ENCODE measurements at places on chromosomes 3 and 15.
A peak's percentile ranks its signal among the peaks of the same experiment; 100 is the strongest.

DNA sequence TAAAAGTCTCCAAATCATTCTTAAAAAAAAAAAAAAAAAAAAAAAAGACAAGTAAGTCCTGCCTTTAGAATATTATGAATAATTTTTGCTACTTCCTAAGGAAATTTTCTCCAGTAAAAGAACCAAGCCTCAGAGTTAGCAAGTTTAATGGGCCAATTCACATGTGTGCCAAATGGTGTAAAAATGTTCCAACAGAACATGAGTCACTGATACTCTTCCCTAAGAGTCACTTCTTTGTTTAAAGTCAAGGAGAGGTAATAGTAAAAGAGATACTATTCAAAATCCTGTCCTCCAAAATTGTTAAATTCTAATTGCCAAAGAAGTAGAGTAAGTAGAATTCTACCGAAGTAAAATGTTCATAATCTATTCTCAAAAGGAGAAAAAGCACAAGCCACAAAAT, 17.7 kb upstream of the CPA3 start:
- no peak for DNase-seq

- no peak for DNase-seq
These were observed 16.7 kb downstream of the FAM174B start for GRCh38 chr15:92638709-92639365.

GRCh38 chr3:17759901-17760300, 17.5 kb upstream of the TBC1D5 start:
- peak; percentile 23 for DNase-seq

DNA sequence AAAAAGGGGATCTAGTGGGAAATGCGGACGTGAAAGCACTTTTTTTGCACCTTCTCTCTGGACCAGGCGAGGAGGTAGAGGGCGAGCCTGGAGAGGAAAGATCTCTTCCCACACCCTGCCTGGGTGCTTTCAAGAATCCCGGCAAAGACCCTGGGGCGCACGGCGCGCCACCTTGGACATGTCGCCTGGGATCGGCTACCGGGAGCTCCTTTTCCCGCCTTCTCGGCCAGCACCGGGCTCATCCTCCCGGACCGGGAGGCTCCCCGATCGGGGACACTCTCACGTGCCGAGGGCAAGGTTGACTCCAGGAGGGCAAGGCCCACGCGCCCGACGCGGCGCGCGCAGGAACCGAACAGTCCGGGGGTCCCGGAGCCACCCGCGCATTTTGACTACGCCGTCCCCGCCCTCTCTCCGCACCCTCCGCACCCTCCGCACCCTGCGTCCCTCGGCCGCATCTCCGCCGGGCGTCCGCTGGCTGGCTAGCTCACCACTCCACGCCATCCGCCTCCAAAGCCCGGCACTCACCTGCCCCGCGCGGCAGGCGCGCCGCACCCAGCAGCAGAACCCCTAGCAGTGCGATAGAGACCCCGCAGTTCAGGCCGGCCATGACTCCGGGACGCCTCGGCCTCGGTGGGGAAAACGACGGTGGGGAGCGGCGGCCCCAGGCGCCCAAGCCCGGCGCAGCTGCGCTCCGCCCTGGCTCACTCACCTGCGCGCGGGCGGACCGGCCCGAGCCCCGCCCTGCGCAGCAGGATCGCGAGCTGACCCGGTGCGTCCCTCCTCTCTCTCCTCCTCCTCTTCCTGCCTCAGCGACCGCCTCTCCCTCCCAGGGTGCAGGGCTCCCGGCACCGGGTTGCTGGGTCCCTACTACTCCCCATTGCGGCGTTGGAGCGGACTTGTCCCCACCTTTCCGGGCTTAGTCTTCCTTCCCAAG, at the start of gene CDCP1:
CDCP1 (minus strand) TSS at position 698 of the 934 bp plus-strand sequence; CDS start at position 607, 91 bp downstream.
- DNase-seq: no peak

- DNase-seq: no peak
These were observed 137.6 kb downstream of the SRGAP3 start for GRCh38 chr3:9111866-9112265.

GRCh38 chr15:64774629-64775493, 528 bp downstream of the RBPMS2 start:
- no peak for DNase-seq

- peak; percentile 26 for DNase-seq
These were observed 64.9 kb upstream of the SUCLG2 start for GRCh38 chr3:67719333-67719732.

GRCh38 chr3:127217596-127218453, 24.9 kb downstream of the PRR23E start:
- no peak for DNase-seq

- no peak for DNase-seq
These were observed 62.5 kb upstream of the GSK3B start for GRCh38 chr3:120156699-120157098.

GRCh38 chr3:75863130-75863529, 77.8 kb upstream of the ZNF717 start:
- DNase-seq: no peak

- DNase-seq: no peak
These were observed 462.8 kb upstream of the DPH6 start for GRCh38 chr15:36008719-36009118.

DNA sequence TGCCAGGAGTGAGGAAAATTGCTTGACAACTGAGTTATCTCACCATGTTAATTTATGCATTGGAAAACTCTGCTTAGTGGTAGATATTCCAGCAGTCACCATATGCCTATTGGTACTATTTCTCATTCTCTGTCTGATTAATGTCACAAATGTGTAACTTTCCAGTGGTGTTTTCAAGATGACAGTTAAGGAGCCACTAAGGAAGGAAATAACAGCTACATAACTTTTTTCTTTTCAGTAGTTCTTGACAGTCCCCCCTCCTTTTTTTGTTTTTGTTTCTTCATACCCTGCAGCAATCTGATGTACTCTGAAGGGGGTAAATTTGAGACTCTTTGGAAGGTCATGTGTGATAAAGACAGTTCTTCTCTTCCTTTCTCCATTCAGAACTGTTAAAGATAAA, 13.1 kb downstream of the RASA2 start:
- DNase-seq: no peak

- DNase-seq: peak; percentile 52
These were observed 475.8 kb upstream of the KCNMB2 start for GRCh38 chr3:178060407-178060806.

- no peak for DNase-seq
These were observed 71.9 kb downstream of the ARNT2 start for GRCh38 chr15:80476036-80476435.

GRCh38 chr15:67006083-67007065, 59.0 kb upstream of the SMAD3 start:
- peak; percentile 38 for DNase-seq

GRCh38 chr3:78621061-78621716, 1146.6 kb downstream of the ROBO1 start:
- no peak for DNase-seq

DNA sequence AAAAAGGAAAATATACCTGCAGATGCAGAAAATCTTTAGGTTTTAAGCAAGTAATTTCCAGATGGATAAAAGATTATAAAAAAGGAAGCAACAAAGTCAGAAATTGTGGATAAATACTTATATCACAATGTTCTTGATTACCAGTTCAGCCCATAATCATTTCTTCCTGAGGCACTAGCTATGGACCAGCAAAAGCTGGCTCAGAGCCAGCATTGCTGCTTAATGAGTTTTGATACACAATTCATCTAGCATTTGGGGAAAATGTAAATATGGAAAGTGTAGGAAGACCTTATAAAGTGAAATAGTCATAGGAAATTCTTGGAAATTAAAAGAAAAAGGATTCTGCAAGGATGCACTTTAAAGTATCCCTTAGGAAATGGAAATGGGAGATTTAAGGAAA, 168.3 kb upstream of the GBE1 start:
- no peak for DNase-seq

GRCh38 chr3:50133283-50133615, 21.9 kb upstream of the SEMA3F start:
- no peak for DNase-seq

DNA sequence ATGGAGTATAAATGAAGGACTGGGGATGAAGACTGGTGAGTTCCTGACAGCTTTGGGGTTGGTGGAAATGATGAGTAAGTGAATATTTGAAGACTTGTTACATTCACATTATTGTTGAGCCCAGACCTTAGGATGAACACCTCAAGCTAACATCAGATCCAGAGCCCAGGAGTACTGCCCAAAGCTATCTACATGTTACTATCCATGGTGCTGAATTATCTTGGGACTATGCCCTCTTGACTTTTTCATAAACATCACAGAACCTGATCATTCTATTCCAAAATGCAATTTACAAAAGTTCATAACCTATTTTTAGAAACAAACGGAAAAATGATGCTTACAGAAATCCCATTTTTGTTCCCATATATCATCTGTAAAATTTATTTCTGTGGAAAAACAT, 613.3 kb downstream of the TUSC7 start:
- peak; percentile 17 for DNase-seq

- no peak for DNase-seq
These were observed 35.6 kb downstream of the SNAPC5 start for GRCh38 chr15:66461917-66462316.

DNA sequence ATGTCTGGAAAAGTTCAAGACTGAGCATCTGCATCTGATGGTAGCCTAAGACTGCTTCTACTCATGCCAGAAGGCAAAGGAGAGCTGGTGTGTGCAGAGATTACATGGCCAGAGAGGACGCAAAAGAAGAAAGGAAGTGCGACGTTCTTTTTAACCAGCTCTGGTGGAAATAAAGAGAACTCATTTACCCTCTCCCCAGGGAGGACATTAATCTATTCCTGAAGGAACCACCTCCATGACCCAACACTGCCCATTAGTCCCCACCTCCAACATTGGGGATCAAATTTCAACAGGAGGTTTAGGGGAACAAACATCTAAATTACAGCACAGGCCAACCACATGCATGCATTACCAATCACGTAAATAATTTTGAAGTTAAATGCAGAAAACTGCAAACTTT, 1.5 kb upstream of the NCK1 start:
- no peak for DNase-seq

GRCh38 chr3:64594134-64594533, 93.7 kb downstream of the ADAMTS9 start:
- DNase-seq: no peak

GRCh38 chr15:80942746-80943565, 46.7 kb downstream of the MESD start:
- DNase-seq: no peak

DNA sequence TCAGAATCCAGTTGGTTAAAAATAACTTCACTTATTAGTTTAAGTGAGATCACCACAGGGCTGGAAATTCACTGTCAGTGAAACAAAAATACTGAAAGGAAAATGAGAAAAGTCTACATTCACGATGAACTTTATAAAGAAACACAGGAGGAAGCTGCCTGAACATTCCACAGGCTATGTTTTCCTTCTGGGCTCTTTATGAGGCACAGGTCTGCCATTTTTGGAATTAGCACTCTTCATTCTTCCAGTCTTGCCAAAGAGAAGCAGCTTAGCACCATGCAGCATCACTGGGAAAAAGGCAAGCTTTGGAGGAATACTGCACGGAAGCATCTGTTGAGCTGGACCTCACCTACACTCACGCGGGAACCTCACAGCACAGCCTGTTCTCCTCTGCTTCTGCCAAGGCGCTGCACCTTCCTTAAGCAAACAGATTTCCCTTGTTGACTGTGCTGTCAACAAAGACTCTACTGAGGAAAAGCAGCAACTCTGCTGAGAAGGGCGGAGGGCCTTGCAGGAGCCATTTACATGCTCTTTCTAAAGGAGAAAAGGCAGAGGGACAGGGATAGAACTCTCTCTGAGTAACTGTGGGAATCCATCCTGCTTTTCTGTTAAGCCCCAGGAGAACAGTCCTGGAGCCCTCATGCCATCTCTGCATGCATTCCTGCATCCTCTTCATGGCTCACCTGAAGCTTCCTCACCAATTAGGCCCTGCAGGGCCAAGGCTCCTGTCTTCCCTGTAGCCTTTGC, 15.7 kb downstream of the SUSD5 start:
- DNase-seq: no peak

- DNase-seq: peak; percentile 13
These were observed 73.1 kb downstream of the USF3 start for GRCh38 chr3:113623324-113623723.

GRCh38 chr15:92763459-92763858, 107.9 kb upstream of the FAM174B start:
- DNase-seq: no peak

GRCh38 chr3:186991470-186991869, 61.1 kb downstream of the ST6GAL1 start:
- no peak for DNase-seq

GRCh38 chr3:122497425-122497824, 17.3 kb downstream of the KPNA1 start:
- DNase-seq: peak; percentile 84

GRCh38 chr3:117131259-117131658, 421.7 kb downstream of the TUSC7 start:
- DNase-seq: no peak

GRCh38 chr3:94500146-94500545, 437.3 kb downstream of the NSUN3 start:
- DNase-seq: no peak

GRCh38 chr3:159792070-159792469, 196.6 kb upstream of the IL12A start:
- no peak for DNase-seq

DNA sequence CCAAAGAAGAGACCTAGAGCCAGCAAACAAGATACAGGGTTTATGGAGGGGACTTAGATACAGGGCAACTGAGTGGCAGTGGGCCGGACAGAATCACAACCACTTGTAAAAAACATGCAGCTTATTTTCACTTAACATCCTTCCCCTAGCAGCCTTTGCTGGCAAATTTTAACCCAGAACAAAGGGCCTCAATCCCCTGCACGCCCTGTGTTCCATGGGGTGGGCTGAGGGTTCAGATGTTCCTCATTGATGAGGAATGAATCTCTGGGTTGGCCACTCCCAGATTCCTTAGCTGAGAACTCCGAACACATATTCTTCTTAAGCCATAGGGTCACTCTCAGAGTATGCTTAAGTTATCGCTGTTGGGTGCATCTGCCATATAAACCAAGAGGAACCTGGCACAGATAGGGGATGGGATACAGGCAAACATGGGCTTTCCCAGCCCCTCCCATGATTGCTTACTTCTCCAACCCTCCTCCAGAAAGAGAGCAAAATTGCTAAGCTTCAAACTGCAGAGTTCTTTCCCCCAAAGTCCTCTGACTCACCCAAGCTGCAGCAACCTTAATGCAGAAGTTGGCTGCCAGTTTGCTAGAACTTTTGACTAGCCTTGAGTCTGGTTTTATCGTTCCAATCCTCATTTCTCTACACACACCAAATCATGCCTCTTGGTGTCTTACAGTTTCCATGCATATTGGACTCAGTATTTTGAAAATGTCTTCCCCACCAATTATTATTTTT, 146.9 kb downstream of the CD47 start:
- peak; percentile 45 for DNase-seq

All from fibroblast of pulmonary artery (primary cell).